KBM-7 (cell line): ENCODE measurements at places on chromosomes 13 and 19.

GRCh38 chr19:18141031-18141430 is 11.9 kb upstream of the PIK3R2 start:
- DNase-seq: no peak

GRCh38 chr13:73938372-73939070 is 195.7 kb downstream of the KLF12 start:
- no peak for DNase-seq

DNA sequence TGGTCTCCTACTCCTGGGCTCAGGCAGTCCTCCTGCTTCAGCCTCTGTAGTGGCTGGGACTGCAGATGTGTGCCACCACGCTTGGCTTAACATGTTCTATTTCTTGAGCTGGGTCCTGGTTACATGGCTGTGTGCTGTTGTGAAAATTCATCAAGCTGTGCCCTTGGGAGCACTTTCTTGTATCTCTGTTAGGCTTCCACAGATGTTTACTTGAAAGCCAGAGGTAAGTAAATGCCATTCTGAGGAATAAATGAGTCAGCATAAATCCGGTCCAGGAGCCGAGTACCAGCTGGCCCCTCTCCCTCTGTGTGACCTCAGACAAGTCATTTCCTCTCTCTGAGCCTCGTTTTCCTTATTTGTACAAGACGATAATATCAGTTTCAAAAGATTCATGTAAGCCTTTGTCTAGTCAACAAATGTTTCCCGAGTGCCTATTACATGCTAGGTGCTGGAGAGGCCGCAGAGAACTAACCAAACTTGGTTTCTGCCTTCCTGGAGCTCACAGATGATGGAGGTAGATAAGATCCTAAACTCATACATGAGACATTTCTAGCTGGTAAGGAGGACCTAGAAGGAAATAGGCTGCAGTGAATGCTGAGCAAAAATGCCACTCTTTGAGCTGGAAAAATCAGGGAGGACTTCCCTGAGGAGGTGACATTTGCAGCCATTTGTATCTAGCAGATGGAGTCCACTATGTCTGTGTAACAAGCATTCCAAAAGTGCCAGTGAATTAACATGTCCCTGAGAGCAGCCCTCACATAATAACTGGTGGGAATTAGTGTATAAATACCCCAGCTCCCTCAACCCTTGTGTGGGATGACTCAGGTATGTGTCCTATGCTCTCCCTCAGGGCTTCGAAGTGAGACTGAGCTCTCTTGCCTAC is 2.7 kb upstream of the RASAL3 start:
- DNase-seq: peak; percentile 87

GRCh38 chr19:52749780-52750179 is 14.9 kb upstream of the ZNF611 start:
- peak; percentile 16 for DNase-seq

- DNase-seq: no peak
These were observed 48.1 kb downstream of the PSG1 start for GRCh38 chr19:42831221-42832019.

DNA sequence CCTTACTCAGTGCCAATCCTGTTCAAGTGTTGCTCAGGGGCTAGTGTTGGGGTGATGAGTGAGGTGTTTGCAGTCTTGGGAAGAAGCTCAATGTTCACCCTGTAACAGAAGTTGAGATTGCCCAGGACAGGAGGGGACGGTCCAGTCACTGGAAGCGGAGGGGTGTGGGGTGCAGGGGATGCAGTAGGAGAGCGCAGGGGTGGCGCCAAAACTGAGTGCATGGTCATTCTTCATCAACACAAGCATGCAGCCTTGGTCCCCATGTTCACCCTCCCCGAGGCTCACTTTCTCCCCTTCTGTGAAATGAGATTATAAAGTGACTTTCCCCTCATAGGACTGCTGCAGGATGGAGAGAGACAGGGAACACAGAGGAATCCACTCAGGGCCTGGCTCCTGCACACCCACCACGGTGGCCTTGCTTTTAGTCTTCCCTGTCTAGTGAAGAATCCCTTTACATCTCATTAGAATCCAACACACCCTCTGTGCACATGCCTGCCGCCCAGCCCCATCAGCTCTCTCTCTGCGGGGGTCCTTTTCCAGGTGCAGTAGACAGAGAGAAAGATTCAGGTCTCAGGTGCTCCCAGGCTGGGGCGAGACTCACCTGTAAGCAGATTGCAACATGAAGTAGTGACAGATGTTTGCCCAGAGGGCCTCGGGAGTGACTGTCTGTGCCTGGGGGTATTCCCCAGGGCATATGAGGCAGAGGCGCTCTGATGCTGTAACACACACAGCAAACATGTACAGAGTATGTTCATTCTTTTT is 93.2 kb downstream of the TSHZ3 start:
- no peak for DNase-seq

DNA sequence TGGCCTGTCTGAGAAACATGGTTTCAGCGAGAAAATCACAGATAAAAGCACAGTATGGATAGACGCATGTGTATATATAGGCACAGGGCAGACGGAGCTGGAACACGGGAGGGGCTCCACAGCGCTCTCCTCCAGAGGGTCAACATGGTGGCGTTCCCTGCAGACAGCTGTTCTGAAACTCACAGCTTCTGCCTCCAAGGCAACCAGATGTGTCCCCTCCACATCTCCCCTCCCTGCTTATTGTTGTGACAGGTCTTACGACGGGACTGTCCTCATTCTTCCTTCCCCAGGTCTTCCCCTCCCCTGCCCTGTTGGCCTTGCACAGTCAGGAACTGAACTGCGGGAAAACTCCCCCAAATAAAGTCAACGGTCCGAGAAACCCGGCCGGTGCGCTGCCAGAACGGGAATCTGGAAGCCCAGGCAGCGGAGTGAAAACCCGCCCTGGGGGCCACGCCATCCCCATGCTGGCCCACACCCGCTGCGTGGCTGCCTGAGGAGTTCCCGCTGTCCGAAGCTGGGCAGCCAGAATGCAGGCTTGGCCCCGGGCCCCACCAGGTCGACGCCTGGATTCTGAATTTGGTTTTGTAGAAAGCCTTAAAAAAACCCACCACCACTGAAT is 2.6 kb upstream of the TIMM13 start:
- DNase-seq: no peak

DNA sequence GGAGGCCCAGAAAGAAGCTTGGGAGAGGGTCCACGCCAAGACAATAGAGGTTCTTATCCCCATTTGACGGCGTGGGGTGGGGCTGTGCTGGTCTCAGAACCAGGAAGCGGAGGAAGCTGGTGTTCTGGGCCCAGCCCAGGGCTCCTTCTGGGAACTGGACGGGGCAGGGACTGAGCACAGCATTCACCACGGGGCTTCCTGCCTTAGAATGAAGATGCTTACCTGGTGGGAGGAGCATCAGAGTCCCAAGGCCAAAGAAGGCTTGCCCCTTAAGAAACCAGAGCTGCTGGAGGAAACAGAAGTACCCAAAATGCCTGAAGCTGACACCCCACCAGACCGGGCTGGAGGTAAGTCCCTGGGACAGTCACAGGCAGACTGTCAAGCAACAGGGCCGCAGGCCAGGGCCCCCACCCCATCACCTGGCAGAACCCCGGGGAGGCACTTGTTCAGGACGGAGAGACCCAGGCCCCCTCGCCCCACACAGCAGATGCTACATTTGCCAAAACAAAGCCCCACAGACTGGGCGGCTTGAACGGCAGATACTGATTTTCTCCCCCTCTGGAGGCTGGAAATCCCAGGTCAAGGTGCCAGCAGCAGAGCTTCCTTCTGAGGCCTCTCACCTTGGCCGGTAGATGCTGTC is 17.8 kb upstream of the IGLON5 start:
- DNase-seq: no peak

- DNase-seq: no peak
These were observed 2.1 kb upstream of the TUBA3C start for GRCh38 chr13:19183676-19184075.

- no peak for DNase-seq
These were observed 18.4 kb downstream of the SBNO2 start for GRCh38 chr19:1155352-1156304.

DNA sequence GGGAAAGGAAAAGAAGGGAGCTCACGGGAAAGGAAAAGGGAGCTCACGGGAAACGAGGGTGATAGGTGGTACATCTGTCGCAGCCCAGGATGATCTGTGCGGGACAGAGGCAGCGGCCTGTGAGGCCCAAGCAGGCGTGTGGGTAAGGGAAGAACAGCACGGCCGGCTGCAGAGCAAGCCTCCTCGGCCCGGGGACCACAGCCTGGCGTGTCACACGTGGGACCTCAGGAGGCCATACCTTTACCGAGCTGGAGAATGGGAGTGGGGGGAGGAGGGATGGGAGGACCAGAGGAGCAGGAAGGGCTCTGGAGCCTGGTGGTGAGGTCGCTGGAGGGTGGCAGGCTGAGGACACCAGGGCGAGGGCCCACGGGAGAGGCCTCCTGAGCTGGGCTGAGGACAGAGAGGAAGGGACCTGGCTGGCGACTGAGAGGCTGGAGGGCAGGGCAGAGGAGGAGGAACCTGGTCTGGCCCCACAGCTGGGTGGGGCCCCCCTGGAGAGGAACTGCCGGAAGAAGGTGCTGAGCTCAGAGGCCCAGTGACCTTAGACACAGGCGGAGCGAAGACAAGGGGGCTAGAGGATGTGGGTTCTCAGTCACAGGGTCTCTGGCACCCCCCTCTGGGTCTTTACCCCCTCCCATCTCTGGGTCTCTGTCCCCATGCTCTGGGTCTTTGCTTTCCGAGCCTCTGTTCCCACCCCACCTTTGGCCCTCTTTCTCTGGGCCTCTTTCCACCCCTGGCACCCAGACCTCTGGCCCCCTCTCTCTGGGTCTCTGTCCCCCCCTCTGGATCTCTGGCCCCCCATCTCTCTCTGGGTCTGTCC is 2.9 kb upstream of the FTL start:
- DNase-seq: peak; percentile 79

DNA sequence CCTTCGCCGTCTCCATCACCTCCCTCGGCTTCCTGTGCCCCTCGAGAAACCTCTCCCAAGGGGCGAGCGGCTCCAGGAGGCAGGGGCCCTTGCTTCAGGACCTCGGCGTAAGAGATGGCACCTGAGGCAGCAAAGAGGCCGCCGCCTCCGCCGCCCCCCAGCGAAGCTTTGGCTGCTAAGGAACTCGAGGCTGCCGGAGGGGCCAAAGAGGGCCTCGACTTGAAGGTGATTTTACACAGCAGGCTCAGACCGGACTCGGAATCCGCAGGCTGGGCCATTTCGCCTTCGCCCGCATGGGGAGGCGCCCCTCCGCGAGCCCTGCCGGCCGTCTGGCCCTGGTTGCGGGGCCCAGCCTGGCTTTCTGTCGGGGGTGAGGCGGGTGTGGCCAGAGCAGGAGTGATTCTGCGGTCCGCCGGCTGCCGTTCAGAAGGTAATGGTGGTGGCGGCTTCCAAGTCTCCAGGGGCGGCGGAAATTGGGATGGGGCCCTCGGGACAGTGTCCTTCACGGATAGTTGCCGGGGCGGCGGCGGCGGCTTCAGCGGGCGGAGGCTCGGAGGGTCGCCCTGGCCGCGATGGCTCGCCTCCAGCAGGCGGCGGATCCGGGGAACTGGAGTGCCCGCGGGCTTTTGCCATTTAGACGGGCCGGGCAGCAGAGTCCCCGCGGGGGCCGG is 1.4 kb downstream of the GGN start:
- DNase-seq: no peak

DNA sequence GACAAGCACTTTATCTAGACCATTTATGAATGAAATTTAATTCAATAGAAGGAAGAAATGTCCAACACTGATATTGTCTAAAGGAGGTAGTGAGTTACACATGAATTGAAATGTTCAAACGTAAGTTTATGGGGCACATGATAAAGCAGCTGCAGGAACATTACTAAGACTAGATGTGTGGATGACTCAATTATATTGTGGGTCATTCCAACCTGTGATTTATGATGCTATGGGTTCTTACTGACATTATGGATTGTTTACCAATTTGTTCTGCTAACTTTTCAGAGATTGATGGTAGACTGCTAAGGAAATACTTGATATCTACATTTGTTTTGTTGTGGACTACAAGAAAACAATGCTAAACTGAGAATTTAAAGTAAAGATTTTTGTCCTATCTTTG is 56.1 kb upstream of the ATXN8OS start:
- no peak for DNase-seq

DNA sequence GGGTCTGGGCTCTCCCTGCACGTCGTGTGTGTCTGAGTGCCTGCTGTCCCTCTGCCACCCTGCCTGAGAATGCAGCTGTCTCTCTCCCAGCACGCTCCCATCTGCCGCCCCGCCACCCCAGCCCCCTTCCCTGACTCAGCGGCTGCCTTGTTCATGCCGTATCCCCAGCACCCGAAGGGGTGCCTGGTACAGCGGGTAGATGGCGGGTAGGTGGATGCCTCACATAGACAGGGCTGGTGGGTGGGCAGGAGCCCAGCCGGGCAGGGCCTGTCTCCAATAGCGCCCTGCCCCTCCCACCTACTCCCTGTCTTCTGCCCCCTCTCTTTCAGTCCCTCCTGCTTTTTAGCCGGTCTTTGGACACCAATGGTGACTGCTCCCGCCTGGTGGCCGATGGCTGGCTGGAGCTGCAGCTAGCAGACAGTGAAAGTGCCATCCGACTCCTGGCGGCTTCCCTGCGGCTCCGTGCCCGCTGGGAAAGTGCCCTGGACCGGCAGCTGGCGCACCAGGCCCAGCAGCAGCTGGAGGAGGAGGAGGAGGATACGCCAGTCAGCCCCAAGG is 30.3 kb downstream of the DHX34 start:
- DNase-seq: no peak

DNA sequence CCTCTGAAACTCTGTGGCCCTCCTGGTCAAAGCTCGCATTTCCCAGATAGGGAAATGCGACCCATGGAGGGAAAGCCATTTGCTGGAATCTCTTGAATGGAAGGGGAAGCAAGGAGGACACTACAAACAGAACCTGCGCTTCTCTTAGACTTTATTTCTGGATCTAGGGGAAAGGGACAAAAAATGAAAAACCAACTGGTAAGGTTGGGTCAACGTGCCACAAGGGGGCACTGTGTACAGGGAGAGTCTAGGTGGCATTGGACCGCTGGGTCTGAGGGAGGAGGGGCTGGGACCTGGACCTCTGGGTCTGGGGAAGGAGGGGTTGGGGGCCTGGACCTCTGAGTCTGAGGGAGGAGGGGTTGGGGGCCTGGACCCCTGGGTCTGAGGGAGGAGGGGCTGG is 5.0 kb downstream of the KLK4 start:
- peak; percentile 47 for DNase-seq

GRCh38 chr19:29978080-29978479 is 36.0 kb downstream of the URI1 start:
- no peak for DNase-seq

- DNase-seq: no peak
These were observed 12.3 kb upstream of the ARL11 start for GRCh38 chr13:49615836-49616675.

DNA sequence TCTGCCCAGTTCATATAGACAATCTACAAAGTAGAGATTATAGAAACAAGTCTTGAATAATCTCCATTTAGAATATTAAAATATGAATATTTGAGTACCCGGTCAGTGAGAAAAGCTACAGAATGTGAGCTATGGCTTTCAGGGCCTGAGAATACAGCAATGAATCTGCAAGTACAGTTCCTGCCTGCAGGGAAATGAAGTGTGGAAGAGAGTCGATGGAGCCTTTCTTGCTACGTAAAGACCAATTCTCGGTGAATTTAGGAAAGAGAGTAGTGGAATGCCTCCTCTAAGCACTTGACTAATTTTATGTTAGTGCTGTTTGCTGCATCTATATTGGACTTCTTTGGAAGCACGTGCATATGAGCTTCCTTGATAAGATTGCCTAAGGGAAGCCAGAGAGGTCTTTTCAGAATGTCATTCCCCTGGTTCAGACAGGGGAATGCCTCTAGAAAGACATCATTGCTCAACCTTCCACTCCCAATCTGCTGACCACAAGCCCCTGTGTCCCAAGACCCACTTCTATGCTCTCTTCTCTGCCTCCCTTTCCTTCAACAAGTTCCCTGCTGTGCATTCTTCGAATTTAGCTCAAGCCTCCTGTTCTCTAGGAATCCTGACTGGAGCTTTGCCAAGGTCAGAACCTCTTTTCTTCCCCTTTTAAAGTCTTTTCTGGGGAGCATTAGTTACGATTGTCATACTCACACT is 41.9 kb downstream of the GPC6 start:
- DNase-seq: peak; percentile 9
